ENCODE measurements at places on chromosomes 7 and 10. TPM values are rescaled to one million over a fixed set of nuclear protein-coding genes. Genes with fewer than 3 reads are reported as not detected.

- DNase-seq = no peak
Observed at GRCh38 chr10:132579027-132579859, 41.7 kb downstream of the INPP5A start.

GRCh38 chr10:87775766-87776165, 42.3 kb downstream of the ATAD1 start:
- DNase-seq = no peak

Gene C10orf53
- total RNA-seq = not detected

GRCh38 chr7:151833691-151834090, 43.2 kb downstream of the PRKAG2 start:
- no peak for DNase-seq

Gene CAV1
- total RNA-seq = not detected

GRCh38 chr7:2438775-2439174, 35.4 kb downstream of the CHST12 start:
- no peak for DNase-seq
